Nucleus accumbens (tissue), 56 donors: ENCODE measurements at places on chromosomes 7 and 10.

- DNase-seq: no peak
These were observed 607.9 kb upstream of the MKI67 start for GRCh38 chr10:128734161-128734560.

- DNase-seq: no peak
These were observed 4.6 kb downstream of the AKR1B1 start for GRCh38 chr7:134454277-134454676.

GRCh38 chr7:106448346-106448991, 163.7 kb upstream of the NAMPT start:
- no peak for DNase-seq

DNA sequence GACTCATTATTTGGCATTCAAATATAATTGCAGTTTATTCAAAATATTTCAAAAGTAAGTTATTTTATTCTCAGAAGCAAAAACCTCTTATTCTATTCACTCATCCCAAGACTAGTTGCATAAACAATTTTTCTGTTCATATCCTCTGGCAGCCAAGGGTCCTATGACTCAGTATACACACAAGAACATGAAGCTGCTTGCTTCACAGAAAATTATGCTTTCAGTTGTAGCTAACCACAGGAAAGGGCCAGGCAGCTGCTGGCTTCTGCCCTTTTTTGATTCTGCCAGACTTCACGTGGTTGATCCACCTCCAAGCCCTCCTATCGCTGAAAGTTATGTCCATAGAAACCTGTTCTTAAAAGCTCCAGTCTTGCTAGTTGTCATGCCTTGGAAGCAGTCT, 108.8 kb downstream of the ABCA13 start:
- no peak for DNase-seq

DNA sequence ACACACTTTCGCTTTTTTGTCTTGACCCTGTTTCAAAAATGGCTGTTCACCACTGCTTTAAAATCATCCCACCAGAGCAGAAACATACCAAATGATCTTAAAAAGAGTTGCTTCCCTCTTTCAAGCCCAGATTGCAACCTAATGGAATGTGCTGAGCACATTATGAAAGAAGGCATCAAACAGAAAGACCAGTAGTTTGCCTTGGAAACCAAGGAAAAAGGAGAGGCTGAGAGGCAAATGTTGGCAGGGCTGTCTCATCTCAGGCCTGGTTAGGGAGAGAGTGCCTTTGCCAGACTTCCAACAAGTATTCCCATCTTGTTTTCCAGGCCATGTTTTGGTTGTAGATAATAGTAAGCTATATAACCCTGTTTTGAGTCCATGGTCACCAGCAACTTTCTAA, 64.3 kb downstream of the ABCB4 start:
- no peak for DNase-seq

DNA sequence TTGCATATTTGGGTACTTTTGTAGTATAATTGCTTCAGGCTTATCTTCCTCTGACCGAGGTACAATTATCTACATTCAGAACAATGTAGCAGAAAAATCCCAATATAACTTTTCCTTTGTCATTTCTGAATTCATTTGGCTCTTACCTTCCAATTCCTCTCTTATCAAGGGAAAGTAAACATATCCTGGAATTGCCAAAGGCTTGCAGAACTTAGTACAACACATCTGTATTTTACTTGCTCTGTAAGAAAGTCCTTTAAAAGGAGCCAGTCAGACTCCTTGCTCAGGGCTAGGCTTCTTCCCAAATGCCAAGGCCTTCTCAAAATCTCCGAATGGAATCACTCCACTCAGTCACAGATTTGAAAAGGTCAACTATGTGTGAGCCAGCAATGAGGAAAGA, 43.3 kb upstream of the ABCB4 start:
- no peak for DNase-seq

DNA sequence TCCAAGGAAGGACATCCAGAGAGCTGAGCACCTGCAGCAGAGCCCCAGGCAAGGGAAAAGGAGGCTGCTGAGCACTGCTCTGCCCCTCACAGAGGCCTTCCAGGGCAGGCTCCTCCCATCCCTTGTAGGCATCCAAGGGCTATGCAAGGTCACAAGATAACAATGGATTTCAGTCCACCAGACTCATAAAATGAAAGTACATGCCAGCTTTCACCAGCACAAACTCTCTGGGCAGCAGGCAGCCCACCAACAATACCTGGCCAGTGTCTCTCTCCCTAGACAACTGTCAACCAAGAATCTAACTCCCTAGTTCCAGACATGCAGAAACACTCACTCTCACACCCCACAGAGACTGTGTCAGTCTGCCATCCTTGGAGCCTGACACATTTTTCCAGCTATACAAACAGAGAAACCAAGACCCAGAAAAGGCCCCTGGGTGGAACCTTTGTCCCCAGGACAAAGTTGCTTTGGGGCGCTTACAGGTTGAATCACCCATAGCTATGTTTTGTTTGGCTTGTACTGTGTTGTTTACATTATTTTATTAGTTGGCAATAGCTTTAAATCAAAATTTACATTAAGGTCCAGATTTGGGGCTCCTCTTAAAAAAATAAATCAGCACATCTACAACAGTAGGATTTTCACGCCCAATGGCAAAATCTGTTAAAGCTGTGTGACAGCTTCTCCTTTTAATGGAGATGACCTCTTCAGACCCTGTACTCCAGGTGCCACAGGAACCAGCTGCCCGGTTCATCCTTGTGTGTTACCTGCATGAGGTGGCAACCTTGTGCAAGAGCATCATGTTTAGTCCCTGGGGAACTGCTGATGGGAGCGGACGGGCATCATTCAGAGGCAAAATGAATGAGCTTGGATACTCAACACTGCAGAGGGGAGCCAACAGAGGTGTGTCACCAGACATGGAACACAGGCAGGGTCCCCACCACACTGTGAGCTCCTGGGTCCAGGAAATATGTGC, 5.2 kb downstream of the GRID1 start:
- no peak for DNase-seq

DNA sequence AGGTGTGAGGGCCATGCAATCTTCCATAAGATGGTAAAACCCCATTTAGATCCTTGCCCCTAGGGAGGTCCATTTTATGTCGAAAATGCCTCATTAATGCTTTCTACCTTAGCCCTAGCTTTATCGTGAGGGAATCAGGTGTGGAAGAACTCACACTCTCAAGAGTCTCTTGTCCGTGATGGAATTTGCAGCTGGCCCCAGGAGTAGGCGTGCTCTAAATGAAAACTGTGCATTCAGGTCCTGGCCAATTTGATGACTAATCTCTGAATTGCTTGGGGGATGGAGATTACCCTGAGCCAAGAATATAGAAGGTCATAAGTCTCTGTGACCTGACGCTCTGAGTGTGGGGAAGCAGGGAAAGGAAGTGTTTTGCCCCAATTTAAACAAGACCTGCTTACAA, 6.6 kb downstream of the C10orf90 start:
- DNase-seq: no peak

DNA sequence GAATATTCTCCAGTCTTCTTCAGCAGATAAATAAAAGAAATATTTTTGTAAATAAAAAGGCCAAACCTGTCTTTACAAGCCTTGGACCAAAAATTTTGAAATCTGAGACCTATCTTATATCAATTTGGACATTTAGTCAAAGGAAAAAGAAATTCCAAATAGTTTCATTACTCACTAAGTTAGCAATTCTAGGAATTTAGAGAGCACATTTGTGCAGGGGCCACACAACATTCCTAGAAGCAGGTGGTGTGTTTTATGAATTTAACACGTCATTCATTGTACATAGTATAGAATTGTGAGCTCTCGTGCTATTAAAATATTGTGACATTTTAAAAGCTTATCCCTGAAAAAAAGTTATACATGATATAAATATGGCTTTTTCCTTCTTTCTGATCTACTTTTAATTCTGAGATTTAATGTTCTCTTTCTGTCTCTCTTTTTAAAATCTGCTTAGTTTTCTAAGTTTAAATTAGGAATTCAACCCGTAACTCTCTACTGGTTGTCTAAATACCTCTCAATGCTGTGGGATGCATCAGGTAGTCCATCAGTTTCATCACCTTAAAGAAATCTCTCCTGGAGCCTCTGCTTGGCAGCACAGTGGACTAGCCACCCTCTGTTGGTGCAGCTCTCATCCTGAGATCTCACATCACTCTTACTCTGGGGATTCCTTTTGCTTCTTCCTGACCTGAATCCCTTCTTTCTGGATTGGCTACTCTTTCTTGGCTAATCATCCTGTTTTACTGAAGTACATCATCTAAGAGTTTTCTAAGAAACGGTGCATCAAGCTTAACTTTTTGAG, 124.5 kb downstream of the SEMA3E start:
- no peak for DNase-seq

GRCh38 chr10:28305553-28305952, 2.7 kb upstream of the MPP7 start:
- DNase-seq: no peak
